ENCODE measurements at places on chromosomes 2 and 18.

DNA sequence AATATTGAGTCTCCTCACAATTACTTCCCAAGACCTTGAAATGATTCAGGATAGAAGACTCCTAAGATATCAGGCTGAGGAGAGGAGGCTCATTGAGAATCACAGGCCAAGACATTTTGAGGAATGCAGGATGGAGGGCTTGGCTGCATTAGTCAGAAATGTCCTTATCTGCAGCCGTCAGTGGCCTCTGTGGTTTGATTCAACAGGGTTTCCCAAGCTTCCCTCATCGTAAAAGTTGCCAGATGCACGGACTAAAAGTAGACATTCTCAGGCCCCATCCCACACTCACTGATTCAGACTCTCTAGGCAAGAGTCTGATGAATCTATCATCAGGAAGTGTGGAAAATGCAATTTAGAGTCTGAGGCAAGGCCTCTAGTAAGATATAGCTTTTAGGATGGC is 34.0 kb upstream of the TMEM178A start:
- DNase-seq = no peak

GRCh38 chr2:74507926-74508520 is 528 bp upstream of the PCGF1 start:
- DNase-seq = no peak

DNA sequence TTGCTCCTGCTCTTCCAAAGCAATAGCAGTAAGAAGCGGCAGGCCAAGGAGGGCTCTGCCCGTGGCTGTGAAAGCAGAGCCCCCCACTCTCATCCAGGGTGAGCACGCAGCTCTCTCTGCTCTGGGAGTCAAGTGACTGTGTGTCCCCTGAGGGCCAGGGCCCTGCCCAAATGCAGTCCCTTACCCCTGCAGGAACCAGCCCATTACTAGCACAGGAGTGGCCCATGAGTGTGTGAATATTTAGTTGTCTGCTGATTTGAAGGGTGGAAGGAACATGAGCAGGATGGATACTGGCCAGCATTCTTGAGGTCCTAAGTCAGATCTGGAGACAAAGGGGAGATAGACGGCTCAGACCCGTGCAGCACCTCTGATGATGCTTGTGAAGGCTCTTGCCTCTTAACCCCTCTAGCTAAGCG is 69.7 kb upstream of the FOSL2 start:
- no peak for DNase-seq

DNA sequence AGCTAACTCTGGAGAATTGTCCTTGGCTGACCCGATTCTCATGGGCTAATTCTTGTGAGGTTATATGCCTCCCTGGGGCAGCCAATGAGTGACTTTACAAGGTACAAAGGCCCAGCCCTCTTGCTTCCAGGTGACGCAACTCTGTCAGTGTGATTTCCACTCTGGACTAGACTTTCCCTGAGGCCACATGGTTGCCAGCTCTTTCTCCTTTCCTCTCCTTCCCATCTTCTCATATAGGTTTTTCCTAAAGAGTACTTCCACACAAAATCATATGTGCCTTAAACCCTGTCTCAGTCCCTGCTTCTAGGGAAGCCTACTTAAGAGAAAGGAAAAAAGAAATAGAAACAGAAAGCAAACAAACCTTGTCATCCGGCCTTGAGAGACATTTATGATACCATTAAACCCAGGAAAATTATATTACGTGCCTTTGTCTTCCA is 226.2 kb upstream of the ZSWIM2 start:
- DNase-seq = no peak

DNA sequence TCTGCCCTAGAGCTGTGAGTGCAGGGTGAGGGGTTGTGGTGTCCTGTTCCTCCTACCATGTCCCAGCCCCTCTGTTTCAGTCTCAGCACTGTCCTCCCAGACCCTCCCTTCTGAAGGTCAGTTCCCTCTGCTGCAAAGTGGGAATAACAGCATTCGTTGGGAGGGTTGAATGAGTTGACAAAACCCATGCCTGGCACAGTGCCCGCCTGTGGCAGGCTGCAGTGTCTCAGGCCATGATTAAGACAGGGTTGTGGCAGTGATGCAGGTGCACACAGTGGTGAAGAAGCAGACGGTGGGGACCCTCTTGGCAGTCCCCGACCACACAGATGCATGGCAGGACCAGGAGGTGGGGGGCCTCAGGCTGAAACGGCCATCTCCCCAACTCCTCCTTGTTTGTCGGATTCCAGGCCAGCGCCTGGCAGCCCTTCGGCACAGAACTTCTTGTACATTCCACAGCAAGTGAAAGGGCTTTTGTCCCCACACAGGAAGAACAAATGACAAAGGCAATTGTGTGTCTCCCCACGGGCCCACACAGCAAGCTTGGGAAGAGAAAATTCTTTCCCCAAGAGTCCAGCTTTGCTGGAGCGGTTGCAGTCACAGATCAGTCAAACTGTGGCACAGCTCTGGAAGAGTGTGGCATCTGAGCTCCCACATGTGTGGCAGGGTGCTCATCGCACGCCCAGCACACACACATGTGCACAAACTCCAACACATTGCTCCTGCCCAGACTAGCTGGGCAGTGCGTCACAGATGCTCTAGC is 92.0 kb upstream of the MSH2 start:
- DNase-seq = no peak

GRCh38 chr2:86480105-86480504 is 38.9 kb downstream of the KDM3A start:
- DNase-seq = no peak

- DNase-seq = no peak
Measured at GRCh38 chr2:236015171-236015570, 153.0 kb downstream of the GBX2 start.

- no peak for DNase-seq
Measured at GRCh38 chr2:168589236-168590211, 133.5 kb downstream of the CERS6 start.

- no peak for DNase-seq
Measured at GRCh38 chr2:105287692-105288091, 41.8 kb downstream of the TGFBRAP1 start.

GRCh38 chr2:234401426-234401825 is 95.5 kb downstream of the ARL4C start:
- no peak for DNase-seq

DNA sequence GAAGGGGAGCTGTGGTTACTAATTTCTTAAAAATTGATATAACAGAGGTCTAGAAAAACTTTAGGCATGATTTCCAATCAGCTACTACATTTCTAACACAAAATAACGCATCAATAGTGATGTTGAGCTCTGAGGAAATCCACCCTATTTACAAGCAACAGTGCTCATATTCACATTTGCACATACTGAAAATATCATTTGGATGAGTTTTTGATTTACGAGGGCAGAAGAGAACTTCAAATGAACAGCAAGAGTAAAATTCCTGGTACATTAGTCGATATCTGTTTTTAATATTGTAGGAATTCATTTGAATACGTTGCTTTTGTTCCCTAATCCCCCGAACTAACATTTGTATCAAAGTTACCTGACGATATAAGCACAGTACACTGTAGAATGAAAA is 761.0 kb upstream of the POU3F3 start:
- no peak for DNase-seq

DNA sequence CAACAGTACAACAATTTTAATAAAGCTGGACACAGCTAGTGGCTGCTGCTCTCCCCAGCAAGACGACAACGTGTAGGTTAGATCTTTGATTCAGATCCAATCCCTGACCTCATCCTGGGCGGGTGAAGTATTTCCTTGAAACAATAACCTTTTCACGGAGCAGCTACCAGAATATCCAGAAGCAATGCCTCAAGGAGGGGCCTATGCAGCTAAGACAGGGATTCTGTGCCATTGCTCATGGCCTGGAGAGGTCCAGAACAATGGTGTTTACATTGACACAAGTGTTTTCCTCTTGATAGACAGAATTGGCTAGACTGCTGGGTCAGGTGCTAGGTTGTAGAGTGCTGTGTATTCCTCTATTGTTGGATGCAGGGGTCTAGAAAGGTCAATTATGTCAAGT is 520.1 kb downstream of the BCL11A start:
- DNase-seq = no peak

GRCh38 chr2:113240915-113241911 is 37.5 kb downstream of the PAX8 start:
- DNase-seq = no peak

GRCh38 chr18:44841752-44842587 is 161.3 kb downstream of the SETBP1 start:
- DNase-seq = no peak

DNA sequence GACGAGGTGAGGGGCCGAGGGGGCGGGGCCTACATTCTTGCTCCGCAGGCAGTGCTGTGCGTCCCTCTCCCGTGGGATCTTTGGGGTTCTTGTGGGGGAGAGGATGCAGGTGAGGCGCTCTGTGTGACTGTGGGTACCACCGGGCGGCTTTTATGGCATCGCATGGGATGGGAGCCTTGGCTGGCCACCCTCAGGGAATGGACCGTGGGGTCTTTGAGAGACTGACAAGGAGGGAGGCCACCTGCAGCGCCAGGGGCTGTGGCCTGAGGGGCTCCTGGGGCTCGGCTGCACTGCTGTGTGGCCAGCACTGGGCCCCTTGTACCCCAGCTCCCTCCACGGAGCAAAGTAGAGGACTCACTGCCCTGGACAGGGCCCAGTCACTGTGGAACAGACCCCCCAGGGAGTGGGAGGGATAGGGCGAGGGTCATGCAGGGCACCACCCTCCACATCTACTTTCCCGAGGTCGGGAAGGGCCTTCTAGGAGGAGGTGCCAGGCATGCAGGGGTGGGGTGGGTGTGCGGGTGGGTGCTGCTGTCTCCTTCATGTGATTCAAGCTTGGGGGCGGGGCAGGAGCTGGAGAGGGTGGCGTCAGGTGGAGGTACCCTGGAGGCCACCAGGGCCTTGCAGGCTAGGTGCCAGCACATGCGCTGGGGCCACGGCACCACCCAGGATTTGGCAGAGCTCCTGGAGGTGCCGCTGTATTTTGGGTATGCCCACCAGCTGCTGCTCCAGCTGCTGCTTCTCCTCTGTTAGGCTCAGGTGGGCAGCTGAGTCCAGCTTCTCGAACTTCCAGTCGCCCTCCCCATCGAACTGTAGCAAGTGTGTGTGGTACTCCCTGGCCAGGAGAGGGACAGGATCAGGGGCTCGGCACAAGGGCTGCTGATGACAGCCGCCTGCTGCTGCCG is 1072.4 kb downstream of the RPIA start:
- no peak for DNase-seq

GRCh38 chr2:17911491-17912260 is 33.2 kb downstream of the KCNS3 start:
- DNase-seq = no peak

Data from stimulated activated CD8-positive, alpha-beta memory T cell treated with anti-CD3 and anti-CD28 coated beads, Interleukin-15, amount 100 ng/mL, for 24 hours (primary cell).